Thoracic aorta (tissue), 2 donors: ENCODE measurements at places on chromosomes 2 and 18. TPM values are rescaled to one million over a fixed set of nuclear protein-coding genes. Genes with fewer than 3 reads are reported as not detected.
A peak's percentile ranks its signal among the peaks of the same experiment; 100 is the strongest.

RPRM gene
- not detected for total RNA-seq

NXPH2 gene
- not detected for total RNA-seq

GRCh38 chr2:18745431-18746272 is 156.3 kb upstream of the NT5C1B start:
- DNase-seq, result no peak

DNA sequence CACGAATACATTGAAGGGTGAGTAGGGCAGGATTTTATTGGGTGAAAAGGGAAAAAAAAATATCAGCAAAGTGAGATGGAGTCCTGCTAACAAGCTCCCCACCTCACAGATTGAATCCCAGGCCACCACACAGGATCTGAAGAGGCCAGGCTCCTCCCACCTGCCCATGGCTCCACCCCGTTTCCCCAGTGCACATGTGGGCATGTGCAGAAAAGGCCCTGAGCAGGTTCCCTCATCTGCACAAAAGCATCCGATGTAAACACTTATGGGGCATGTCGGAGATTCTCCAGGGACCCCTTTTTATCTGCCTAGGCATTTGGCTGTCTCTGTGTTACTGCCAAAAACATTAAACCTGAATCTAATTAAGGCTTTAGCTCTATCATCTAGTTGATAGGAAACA is 35.2 kb downstream of the SKA1 start:
- no peak for DNase-seq

- DNase-seq, result no peak
Measured at GRCh38 chr2:133495226-133495625, 73.0 kb downstream of the NCKAP5 start.

GRCh38 chr2:179853108-179853507 is 8.3 kb downstream of the ZNF385B start:
- DNase-seq, result no peak

DNA sequence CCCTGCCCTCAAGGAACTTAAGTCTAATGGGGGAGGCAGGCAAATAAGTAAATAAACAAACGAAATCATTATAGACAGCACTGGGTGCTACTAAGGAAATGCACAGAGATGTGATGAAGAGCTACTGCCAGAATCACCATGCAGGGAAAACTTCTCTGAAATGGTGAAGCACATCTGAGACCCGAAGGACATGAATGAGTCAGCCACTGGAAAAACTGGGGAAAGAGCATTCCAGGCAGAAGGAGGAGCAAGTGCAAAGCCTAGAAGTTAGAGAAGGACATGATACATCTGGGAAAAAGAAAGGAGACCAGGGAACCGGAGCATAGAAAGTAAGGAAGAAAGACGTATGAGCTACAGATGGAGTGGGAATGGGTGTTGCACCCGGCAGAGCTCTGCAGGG is 56.8 kb downstream of the TGFA start:
- DNase-seq, result no peak

GRCh38 chr2:18519914-18520450 is 40.5 kb downstream of the RDH14 start:
- no peak for DNase-seq

- DNase-seq, result no peak
Measured at GRCh38 chr2:113891265-113891959, 1.5 kb downstream of the ACTR3 start.

DNA sequence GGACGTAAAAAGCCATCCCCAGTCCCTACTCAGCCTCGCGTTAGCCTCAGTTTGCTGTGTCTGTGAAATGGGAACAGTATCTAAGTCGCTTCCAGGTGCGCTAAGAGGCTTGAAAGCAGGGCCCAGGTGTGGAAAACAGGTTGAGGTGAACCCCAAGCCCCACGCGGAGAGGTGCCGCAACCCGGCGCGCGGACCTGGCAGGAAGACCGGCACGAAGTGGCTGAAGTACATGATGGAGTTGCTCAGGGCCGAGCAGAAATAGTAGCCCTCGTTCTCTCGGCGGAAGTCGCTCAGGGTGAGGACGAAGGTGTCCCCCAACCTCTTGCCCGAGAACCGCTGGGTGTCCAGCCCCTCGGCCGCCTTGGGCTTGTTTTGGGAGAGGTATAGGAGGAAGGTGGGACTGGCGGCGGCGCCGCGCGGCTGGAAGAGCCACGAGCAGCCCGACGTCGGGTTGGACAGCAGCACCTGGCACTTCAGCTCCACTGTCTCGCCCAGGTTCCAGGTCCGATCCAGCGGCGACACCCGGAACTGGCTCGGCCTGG is 508 bp downstream of the CD8A start:
- DNase-seq, result no peak

- no peak for DNase-seq
Measured at GRCh38 chr2:108074946-108075345, 88.6 kb downstream of the SLC5A7 start.

DNA sequence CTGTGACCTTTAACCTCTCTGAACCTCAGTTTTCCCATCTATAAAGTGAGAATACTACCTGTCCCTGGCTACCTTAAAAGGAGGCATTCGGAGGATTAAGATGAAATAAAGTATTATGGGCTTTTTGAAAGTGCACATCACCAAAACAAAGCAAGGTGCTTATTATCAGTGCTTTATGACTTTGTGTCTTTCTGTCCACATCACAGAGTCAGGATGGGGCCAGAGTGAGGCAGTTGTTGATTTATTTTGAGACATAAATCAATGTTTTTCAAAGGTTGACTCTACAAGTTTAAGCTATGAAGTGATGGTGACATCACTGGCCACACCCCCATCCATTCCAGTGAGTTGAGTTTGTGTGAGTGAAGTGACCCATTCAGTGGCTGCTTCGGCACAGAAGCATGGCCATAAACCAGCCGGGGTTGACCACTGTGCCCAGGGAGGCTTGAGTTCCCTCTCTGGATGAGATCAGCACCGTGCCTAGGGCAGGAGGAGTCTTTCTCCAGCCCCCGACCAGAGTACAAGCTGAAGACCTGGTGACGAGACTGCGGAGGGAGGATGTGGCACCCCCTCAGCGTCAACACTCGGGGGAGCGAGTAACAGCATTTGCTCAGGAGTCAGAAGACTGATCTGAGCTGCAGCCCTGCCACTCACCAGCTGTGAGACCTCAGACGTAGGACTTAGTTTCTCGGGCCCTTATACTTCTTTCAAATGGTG is 89.0 kb upstream of the PPP1CB start:
- DNase-seq, result peak; percentile 87
